ENCODE measurements at places on chromosomes 2 and 18.
A peak's percentile ranks its signal among the peaks of the same experiment; 100 is the strongest.

DNA sequence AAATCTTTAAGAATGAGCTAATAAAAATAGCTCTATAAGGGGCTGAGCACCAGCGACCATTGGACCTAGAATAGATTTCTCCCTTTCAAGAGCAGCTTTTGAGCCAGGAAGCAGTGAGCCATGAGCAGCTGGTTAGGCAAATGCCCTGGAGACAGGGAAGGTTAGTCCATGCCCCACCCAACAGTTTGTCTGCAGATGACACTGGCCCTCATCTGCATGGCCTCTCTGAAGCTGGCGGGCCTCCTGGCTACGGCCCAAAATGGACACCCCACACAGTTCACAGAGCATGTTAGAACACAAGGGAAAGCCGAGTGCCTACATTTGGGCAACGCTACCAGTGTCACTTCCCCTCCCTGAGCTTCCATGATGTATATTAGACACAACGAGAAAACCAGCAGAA lies 201.1 kb downstream of the MGAT5 start:
- no peak for DNase-seq

DNA sequence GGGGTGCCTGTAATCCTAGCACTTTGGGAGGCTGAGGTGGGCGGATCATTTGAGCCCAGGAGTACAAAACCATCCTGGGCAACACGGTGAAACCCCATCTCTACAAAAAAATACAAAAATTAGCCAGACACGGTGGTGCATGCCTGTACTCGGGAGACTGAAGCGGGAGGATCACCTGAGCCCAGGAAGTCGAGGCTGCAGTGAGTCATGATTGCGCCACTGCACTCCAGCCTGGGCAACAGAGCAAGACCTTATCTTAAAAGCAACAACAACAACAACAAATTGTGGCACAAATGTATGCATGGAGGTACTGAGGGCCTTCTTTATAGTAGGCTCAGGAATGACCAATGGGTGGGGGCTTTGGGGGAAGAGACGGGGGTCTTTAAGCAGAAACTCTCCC lies 38.5 kb downstream of the HPCAL1 start:
- no peak for DNase-seq

- no peak for DNase-seq
These were observed 68.4 kb downstream of the TWIST2 start for GRCh38 chr2:238916176-238916874.

DNA sequence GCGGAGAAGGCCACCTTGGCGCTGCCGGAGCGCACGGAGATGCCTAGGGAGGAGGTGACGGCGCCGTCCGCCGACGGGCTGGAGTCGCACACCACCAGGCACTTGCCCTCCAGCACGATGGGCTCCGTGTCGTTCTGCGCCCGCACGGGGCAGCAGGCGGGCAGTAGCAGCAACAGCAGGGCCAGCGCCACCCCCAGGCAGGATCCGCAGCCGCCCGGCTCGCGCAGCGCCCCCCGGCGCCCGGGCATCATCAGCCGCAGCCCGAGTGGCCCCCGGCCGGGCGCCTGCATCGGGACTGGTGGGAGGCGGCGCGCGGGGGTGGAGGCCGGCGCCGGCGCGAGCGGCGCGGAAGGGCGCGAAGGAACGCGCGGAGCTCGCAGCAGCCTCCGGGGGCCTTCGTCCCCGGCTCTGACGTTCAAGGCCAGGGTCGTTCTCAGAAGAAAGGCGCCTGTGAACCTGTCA lies 2.2 kb downstream of the CBLN2 start:
- DNase-seq = no peak

GRCh38 chr2:61710711-61711110 lies 143.1 kb downstream of the FAM161A start:
- DNase-seq = no peak

DNA sequence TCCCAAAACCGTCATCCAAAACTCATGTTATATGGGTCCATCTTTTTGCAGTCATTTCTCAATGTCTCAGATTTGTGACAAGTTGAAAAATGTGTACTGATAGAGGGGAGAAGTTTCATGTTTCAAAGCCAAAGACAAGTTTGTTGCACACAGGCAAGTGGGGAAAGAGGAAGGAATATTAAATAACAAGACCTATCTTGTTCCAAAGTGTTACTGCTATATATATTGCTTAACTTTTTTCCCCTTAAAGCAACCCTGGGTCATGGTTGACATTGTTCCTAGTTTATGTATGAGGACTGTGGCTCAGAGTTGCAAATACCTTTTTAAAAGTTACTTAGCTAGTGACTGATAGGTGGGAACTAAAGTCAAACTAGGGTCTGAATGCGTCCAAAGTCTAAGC lies 1.7 kb downstream of the ITGA4 start:
- no peak for DNase-seq

- DNase-seq = no peak
These were observed 350.9 kb upstream of the CDH20 start for GRCh38 chr18:60982329-60982695.

GRCh38 chr18:21230436-21230835 lies 11.6 kb upstream of the GREB1L start:
- DNase-seq = no peak

DNA sequence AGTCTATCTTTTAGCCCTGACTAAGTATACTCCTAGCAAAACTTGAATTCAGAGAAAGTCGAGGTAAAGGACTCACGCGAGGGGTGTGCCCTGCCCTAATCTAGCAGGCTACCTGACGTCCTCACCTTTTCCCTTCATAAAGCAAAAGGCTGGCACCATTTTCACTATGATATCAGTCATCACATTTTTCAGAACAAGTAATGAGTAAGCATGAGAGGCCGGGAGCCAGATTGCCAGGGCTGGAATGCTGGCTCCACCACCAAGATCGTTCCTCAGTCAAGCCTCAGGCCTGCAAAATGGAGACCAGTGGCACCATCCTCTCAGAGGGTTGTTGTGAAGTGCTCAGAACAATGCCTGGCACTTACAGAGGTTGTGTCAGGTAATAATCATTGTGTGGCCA lies 18.7 kb upstream of the NCKAP5 start:
- DNase-seq = no peak

DNA sequence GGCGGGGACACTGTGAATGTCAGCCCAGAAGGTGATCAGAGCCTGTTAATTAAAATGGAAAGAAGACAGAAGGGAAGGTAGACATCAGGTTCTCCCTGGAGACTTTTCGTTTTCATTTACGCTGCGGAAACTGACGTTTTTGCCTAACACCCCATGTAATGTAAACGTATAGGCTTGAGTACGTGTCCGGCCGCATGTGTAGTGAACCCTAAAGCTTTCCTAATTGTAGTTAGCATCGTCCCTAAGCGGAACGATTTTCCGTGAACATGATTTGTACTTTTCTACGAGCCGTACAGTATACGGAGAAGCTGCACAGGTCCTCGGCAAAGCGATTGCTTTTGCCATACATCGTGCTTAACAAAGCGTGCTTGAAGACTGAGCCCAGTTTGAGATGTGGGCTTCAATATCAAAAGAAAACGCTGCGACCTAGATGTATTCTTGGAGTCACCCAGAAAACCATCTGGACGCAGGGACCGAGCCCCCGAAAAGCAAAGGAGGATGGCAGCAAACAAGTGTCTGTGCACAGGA lies 284 bp downstream of the TIMM21 start:
- no peak for DNase-seq

GRCh38 chr2:242029422-242030225 lies 160.1 kb downstream of the RTP5 start:
- no peak for DNase-seq

DNA sequence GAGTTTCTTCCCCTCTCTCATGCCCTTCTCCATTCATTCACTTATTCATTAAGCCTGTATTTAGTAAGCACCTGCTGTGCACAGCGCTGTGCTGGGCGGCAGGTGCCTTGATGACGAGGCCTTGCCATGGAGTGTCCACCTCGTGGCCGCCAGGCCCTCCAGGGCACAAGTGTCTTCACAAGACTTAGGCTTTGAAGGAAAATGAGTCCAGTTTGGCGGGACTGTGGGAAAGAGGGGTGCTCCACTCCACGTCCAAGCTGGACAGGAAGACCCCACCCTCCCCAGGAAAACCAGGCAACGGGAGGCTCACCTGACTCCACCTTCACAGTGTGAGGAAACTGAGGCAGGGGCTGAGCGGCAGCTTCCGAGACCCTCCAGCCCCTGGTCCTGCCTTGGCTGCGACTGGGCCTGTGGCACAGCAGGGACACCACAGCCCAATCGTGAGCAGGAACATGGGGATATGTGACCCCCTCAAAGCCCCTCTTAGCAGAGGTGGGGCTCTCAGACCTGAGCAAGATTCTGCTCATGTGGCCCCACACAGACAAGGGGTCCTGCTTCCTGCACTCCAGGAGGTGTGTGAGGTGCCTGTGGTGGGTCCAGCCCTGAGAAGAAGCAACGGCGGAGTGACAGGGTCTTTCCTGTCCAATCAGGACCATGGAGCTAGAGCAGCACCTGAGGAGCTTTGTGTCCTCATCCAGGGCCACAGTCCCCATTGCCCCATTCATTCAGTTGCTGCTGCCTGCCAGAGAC lies 110.3 kb upstream of the ODC1 start:
- no peak for DNase-seq

DNA sequence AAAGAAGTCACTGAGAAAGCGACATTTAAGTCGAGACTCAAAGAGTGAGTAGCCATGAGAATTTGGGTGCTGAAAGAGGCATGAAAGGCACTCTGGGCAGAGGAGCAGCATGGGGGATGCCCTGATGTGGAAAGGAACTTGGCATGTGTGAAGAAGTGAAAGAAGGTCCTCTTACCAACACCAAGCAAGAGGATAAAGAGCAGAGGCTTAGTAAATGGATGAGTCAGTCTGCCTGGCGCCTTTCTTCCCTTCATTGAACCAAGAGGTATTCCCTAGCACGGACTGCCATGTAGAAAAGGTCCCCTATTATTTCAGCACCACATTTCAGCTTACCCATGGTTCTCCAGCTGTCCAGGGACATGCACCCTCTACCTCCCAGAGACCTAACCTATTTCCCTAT lies 221.1 kb upstream of the NRP2 start:
- no peak for DNase-seq

- DNase-seq = no peak
These were observed 211.7 kb downstream of the RNF152 start for GRCh38 chr18:61681065-61681464.

GRCh38 chr2:42907835-42908234 lies 115.5 kb upstream of the HAAO start:
- DNase-seq = no peak

DNA sequence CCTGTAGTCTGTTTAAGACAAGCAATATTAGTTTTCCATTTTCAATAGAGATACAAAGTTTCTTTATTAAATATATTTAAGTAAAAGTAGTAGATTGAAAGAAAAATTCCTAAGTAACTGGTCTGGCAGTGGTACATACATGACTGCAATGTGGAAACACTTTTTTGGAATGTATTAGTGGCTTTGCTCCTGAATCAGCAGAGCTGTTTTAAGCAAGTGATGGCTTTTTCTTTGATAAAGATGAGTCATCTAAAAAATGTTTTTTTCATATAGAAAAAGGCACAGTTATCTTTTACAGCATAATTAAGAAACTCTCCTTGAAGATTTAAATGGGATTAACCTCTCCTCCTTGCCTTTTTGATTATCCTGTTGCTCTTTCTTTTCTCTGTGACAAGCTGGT lies 34.9 kb downstream of the KDM3A start:
- no peak for DNase-seq

GRCh38 chr2:84808279-84808678 lies 72.6 kb downstream of the TRABD2A start:
- no peak for DNase-seq

- no peak for DNase-seq
These were observed 374.3 kb downstream of the SLC4A3 start for GRCh38 chr2:220001751-220002150.

DNA sequence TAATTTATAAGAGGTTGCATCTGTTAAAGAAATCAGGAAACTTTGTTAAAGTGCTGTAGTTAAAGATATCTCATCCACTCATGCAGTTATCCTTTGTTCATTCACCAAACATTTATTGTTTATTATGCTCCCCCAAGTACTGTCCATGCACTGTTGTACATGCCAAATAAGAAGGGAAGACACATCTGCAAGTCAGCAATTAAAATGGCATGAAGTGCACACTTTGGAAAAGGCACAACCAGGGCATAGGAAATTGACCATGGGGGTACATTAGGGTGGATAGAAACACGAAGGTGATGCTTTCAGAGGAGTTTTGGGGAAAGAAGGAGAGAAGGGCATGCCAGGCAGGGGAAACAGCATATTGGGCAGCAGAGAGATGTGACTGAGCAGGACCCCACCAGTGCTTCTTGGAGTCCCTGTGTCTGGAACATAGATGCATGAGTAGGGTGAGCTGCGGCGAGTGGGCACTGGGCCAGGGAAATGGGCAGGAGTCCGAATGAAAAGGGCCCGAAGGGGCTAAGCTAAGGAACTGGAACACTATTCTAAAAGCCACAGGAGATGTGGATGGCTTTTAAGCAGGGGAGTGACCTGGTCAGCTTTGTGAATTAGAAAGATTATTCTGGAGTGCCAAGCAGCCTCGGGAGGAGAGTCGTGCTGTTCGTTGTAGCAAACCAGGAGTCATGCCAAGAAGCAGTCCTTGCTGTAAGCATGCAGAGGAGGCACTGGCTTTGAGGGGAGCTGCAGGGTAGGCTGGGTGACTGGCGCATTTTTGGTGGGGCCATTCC lies 316.3 kb downstream of the AGPS start:
- DNase-seq = no peak

- no peak for DNase-seq
These were observed 439.3 kb downstream of the CBLN2 start for GRCh38 chr18:72104851-72105250.

- no peak for DNase-seq
These were observed 123.0 kb downstream of the AGAP1 start for GRCh38 chr2:235616885-235617284.

- DNase-seq = no peak
These were observed 120.2 kb upstream of the LRRTM4 start for GRCh38 chr2:77642339-77642738.

DNA sequence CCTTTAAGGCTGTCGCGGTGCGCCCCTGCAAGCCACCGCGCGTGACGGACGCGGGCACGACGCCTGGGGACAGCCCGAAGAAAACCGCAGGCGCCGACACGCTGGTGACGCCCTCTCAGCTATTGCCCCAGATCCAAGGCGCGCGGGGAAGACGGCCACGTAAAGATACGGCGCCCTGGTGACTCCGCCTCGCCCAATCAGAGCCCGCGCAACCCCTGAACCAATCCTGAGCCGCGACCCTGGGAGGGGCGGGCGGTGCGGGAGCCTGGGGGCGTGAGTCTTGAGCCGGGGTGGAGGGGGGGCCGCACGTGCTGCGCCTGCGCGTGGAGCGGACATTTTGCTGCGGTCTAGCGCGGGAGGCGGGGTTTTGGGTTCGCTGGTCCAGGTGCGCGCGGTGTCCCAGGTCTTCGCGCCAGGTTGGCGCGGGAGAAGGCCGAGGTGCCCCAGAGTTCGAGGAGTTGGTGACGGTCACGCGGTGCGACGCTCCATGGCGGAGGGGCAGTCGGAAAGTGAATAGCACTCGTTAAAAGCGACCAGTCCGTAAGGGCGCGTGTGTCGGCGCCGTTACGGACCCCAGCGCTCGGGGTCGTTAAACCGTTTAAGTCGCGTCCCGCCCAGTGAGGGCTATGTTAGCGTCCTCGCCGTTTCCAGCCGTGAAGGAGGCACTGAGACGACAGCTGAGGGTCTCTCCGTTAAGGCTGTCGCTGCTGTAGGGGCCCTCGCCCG lies 15.9 kb downstream of the NMUR1 start:
- peak; percentile 95 for DNase-seq

- DNase-seq = no peak
These were observed 33.7 kb upstream of the MCM6 start for GRCh38 chr2:135909976-135910375.

Data from stimulated activated CD4-positive, alpha-beta T cell treated with anti-CD3 and anti-CD28 coated beads, Interleukin-1b, Interleukin-23, amount 100 ng/mL, for 1 hour (primary cell).